ENCODE measurements at places on chromosomes 4 and X.

- DNase-seq = no peak
Measured at GRCh38 chrX:22037225-22037624, 5.1 kb downstream of the PHEX start.

DNA sequence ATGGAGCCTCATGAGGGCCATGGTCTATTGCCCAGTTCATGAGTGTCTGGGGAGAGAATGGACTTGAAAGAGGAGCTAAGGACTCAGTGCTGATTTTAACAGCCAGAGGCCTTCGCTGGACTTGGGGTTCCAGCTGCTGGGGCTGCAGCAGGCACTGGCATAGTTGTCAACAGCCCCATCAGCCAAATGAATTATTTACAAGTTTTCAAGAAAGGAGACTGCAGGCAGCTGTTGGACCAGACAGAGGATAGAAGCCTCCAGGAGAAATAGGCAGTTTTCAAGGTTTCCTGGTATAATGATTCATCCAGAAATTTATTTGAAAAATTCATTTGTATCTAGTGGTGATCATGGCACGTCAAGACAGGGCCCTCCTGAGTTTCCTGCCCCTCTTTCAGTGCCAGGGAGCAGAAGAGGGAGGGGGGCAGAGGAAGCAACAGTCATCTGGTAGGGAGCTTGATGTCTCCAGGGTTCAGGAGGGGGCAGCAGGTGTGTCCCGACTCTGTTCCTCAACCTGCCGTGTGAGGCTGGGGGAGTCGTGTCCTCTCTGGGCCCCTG lies 63.1 kb upstream of the GPR78 start:
- DNase-seq = no peak

GRCh38 chr4:140673729-140674128 lies 82.5 kb downstream of the TBC1D9 start:
- no peak for DNase-seq

DNA sequence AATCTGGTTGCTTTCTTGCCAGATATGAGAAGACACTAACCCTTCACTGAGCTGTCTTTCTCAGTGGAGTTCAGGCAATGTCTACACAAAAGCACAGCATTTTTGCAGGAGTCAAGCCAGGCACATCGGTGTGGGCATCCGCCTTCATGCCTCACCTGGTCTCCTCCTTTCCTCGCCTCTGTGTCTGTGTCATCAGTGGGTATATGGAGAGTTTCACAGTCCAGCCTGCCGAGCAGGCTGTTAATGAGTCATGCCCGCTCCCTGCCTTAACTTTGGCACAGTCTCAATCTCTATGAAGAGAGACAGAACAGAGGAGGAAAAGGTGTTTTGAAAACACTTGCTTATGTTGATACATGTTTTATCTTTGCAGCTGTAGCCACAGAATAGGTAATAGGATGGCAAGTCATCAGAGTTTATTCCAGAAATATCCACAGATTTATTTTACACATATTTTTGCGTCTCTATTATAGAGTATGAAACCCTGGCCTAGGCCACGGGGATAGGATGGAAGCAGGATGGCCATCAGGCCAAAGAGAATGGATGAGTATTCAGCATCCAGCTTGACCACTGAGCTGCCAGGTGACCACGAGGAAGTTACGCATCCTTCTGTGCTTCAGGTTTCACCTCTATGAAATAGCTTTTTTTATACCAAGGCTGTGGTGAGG lies 32.8 kb upstream of the MAML3 start:
- no peak for DNase-seq

DNA sequence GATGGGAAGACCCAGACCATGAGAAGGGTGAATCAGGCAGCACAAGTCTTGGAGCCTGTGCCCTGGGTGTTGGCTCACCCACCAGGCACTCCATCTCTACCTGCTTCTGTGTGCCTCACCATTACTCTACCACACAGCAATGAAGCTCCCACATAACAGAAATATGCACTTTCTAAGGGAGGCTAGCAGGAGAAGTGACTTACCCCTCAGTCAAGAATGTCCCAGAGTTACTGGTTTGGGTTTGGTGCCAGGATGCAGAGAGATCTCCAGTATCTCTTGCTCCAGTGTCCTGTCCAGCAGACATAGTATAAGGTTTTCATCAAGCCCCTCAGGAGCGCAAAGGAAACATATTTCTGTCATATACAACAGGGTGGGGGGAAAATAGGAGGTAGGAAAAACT lies 11.3 kb upstream of the RAB40A start:
- DNase-seq = no peak

Data from GM10248 (cell line).